Activated B cell treated with CpG ODN at 0.5 μM for 24 hours (primary cell): ENCODE measurements at places on chromosomes 11 and 22.

- peak; percentile 93 for DNase-seq
Measured at GRCh38 chr11:64894070-64894811, 15.8 kb upstream of the EHD1 start.

DNA sequence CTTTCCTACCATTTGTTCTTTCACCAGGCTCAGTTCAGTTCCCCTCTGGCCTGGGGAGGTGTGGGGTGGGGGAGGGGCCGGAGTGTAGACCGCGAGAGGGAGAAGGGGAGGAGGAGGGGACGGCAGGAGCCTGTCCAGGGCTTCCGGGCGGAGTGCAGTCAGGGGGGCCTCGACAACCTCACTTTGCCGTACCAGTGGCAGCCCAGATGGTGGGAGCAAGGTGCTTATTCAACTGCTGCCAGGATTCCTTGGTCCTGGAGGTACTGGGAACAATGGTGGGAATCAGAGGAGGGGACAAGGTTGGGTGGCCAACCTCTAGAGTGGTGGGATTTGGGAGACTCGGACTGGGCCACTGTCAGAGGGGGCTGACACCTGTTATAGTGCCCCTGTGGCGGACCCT, 1.2 kb downstream of the BACE1 start:
- no peak for DNase-seq

DNA sequence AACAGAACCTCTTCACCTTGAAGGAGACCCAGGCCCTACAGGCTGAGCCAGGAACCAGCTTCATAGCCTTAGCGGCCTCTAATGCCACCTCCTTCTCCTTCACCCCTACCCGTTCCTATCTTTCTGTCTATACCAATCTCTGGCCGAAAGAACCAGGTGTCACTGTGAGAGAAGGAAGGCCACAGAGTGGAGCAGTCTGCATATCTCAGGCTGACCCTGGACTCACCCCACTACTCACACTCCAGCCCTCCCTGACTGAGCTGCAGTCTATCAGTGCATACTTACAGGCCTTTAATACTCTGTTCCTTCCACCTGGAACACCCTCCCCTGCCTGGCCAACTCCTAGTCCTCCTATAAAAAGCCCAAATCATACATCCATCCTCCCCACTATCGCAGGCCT, 32.7 kb downstream of the ARAP1 start:
- DNase-seq = no peak

- no peak for DNase-seq
Measured at GRCh38 chr22:23286296-23286695, 106.0 kb downstream of the BCR start.

DNA sequence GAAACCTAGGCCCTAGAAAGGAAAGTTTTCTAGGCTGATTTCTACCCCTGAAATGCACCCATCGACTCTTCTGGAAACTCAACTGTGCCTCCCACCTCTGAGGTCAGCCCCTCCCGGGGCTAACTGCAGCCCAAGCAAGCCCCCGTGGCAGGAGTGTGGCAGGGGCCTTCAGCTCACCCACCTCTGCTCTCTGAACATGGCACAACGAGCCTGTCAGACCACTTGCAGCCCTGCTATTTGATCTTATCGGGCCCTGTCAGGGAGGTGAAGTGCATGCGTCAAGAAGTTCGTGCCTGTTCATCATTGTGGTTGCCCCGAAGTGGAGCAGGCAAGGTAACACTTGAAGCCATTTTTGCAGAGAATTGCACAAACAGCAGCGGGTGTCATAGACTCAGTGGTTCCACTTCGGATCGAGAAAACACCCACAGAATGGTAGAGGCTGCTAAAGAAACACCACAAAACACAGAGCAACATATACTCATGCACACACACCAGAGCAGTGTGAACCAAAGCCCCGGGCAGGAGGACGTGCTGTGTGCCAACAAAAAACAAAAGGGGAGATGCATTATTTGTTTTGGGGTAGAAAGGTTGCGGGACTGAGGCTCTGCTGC, 262.7 kb downstream of the ETS1 start:
- no peak for DNase-seq

DNA sequence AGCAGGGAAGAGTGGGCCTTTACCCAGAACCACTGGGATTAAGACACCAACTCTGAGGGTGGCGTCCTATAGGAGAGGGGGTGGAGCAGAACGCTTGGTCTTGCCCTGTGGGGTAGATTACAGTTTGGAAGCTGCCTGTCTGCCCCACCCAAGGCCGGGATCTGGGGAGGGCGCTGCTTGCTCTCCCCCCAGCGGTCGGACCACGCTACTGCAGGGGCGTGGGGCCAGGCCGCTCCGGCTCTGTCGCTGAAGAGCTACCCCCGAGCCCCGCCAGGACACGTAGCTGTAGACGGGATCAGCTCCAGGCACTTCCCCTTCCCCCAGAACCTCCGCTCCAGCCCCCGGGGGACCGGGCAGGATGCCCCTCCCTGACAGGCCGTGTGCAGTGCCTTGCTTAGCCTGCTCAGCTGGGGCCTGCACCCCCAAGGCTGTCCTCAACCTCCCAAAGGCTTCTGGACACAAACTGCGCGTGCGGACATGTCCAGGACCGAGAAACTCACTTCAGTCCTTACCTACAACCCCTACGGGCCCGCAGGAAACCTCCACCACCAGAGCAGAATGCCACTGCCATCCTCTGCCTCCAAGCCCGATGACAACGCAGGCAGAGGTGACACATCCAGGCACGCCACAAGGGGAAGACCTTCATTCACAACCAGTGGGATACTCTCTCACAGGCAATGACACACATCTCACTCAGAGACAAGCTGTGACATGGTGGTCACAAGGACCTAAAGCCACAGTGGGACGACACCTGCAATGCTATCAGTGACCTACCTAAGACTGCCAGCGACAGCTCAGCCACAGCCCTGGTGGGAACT, 3.6 kb downstream of the AHNAK start:
- peak; percentile 74 for DNase-seq

GRCh38 chr11:93219440-93219839, 21.6 kb upstream of the SLC36A4 start:
- DNase-seq = no peak

DNA sequence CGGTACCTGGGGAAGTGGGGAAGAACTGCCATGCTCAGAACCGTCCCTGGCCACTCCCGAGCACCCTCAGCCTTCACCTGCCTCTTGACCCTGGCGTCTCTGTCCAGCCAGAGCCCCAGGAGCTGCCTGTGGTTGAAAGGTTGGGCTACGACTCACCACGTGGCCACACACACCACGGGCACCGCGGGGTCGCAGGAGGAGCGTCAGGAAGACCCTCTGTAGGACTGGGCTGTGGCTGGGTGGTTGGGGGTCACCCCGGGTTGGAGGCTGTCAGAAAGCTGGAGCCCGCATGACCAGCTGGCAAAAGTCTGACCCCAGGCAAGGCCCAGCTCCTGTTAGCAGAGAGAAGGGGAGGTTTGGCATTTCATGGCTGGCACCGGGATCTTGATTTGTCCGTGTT, 11.5 kb downstream of the KRTAP5-5 start:
- DNase-seq = no peak

- no peak for DNase-seq
Measured at GRCh38 chr11:14455648-14456430, 43.8 kb downstream of the COPB1 start.

GRCh38 chr11:96187822-96188221, 155.2 kb downstream of the MAML2 start:
- no peak for DNase-seq

- DNase-seq = peak; percentile 59
Measured at GRCh38 chr22:42933485-42934091, 76.5 kb upstream of the ARFGAP3 start.
